NCI-H2107 (cell line): ENCODE measurements at places on chromosomes 1 and 21.
A peak's percentile ranks its signal among the peaks of the same experiment; 100 is the strongest.

DNA sequence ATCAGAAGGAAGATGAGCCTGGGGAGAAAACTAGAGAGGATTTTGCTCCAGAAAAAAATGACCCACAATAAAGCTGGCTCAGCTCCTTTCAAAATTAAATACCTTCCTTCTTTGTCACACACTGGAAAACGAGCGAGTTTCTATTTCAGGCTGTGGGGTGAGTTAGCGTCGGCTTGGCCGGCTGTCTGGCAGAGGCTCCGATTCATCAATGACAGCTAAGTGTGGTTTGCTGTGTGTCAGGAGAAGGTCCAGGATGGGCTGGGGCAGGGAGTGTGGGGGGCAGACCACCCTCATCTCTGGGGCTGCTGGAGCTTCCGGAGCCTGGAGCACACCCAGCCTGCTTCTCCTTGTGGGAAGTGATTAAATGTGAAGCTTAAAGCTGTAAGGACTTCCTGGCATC is 120.2 kb downstream of the ETS2 start:
- DNase-seq: no peak

GRCh38 chr1:40625076-40625475 is 40.4 kb downstream of the RIMS3 start:
- no peak for DNase-seq

DNA sequence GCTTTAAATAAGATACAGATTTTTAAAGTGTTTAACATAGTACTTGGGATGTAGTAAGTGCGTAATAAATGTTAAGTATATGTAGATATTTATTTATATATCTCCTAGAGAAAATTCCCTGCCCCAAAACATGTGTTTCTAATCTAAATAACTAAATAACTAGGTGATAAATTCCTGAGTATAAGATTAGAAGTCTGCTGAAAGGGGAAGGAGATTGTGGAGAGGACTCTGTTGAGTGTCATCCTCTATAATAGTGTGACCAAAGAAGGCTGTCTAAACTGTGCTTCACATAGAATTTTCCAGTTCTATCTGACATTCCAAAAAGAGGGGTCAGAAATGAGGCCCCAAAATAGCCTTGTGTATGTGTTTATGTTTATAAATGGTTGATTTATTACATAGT is 590.5 kb upstream of the ADAMTS5 start:
- DNase-seq: no peak

DNA sequence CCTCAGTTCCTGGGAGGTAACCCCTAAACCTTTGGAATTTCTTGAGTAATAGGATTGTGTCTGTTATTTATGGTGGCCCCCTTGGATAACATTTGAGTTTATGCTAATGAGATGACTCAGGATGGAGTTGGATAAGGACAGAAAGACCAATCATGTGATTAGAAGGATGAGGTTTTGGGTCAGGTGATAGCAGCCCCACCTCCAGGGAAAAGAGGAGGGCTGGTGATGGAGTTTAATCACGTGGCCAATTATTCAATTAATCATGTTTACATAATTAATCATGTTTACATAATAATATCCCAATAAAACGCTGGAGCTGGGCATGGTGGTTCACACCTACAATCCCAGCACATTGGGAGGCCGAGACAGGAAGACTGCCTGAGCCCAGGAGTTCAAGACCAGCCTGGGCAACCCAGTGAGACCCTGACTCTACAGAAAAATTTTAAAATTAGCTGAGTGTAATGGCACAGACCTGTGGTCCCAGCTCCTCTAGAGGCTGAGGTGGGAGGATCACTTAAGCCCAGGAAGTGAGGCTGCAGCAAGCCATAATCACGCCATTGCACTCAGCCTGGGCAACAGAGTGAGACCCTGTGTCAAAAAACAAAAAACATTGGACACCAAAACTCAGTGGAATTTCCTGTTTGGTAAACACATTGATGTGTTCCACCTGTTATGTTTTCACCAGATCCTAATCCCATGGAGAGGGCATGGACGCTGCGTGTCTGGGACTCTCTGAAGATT is 73.3 kb downstream of the NUP210L start:
- DNase-seq: no peak

GRCh38 chr1:8061210-8061609 is 35.1 kb upstream of the ERRFI1 start:
- no peak for DNase-seq

DNA sequence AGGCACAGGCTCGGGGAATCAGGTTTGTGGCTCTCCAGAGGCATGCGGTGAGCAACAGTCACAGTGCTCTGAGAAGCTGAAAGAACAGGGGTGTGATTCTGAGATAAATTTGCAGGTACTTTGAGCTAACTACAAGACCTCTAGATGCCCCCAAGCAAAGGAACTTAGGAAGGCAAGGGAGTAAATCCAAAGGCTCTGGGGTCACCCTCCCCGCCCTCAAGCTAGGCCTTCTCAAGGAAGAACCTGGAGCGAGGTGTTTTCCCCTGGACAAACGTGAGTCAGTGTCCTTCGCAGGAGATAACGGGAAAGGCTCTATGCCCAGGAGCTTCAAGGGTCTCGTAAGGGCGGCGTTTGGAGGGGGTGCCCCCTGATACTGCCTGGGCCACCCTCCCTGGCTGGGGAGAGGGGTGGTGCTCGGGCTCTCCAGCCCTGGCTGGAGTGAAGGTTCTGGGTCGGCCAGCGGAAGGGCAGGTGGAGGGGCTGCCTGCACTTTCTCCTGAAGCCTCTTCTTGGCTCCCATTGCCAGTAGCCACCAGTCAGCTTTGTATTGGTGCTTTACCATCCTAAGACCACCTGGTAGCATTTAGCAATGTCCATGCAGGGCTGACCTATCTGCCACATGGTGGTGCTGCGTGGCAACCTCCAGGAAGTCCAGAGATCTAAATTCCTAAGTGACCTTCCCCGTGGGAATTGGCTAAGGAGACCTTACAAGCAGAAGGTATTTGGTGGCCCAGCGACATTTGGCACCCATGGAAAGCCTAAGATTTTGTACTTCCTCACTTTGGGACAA is 44.0 kb downstream of the GPR161 start:
- DNase-seq: no peak

DNA sequence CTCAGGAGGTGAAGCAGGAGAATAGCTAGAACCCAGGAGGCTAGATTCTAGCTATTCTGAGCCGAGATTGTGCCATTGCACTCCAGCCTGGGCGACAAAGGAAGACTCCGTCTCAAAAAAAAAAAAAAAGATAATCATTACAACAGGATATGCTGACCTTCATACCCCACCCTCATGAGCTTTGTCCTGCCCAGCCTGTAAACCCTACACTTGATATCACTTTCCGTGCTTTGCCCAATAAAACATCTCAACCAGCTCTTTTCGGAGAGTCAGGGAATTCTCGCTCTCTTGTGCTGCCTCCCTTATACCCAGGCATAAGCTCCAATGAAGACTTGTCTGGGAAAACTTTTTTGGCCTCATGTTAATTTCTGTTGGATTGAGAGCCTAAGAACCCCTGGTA is 1.5 kb upstream of the TRNAU1AP start:
- DNase-seq: no peak

DNA sequence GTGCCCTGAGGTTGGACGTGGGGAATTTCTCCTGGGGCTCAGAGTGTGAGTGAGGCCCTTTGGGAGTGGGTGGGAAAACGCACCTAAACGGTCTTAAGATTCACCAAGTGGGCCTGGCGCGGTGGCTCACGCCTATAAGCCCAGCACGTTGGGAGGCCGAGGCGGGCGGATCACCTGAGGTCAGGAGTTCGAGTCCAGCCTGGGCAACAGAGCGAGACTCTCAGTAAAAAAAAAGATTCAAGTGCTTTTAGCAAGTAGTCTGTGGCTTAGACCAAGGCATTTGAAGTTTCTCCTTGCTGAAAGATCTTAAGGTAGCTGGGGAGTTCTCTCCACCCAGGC is 1.4 kb downstream of the RPS8 start:
- no peak for DNase-seq

DNA sequence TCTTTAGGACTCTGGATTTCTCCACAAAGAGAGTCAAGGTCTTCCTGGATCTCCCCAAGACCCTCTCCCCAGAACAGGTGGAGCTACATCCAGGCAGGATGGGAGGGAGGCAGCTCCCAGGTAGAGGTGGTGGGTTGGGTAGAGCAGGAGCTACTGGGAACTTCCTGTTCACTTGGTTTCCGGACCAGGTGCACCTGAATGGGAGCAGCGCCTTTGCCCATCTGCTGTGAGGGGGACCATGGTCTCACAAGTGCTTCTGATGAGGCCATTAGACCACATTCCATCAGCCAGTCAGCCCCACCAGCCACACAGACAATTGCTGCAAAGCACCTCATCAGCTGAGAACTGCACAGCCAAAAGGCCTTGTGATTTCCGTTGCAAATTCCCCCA is 188.8 kb downstream of the MATN1 start:
- no peak for DNase-seq

GRCh38 chr1:161115132-161115711 is 2.6 kb downstream of the PFDN2 start:
- no peak for DNase-seq

GRCh38 chr1:77498918-77499317 is 183.5 kb downstream of the ZZZ3 start:
- no peak for DNase-seq

DNA sequence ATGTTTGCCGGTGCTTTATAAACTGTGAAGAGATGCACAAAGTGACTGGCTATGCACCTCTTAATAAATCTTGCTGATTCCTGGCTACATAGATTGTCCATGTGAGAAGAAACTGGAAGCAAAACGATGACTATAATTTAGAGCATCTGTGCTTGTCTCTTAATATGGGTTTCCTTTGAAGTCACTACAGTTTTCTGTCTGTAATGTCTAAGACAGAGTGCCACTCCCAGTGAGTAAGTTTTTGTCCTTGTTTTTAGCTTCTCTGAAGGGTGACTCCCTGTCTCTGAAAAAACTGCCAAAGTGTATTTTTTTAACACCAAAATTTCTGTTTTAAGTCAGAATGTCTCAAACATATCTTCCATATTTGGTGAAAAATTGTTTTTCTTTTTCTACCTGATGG is 175.1 kb downstream of the FASLG start:
- DNase-seq: no peak

DNA sequence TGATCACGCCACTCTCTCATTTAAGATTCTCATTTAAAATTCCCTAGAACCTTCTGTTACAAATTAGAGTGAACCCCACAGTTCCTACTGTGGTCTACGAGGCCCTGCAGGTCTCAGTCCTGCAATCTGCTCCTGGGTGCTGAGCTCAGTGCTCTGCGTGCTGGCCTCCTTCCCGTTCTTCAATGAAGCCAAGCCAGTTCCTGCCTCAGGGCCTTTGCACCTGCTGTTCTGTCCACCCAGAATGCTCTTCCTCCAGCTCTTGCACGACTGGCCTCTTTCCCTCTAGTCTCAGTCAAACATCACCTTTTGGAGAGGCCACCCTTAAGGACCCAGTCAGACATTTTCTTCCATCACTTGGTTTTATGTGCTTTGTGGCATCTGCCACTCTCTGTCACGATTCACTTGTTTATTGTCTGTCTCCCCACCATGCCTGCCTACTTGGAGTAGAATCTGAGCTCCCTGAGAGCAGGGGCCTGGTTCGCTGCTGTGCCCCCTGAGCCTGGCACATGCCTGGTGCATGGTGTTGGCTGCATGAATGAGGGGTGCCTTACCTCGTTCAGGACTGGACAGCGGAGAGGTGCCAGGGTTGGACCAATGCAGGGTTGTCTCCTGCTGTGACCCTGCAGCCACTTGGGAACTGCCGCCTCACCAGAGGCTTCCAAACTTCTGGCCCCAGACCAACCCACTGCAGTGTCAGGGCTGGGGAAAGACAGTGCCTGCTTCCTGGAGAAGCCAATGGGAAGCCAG is 9.7 kb upstream of the H6PD start:
- no peak for DNase-seq

- peak; percentile 20 for DNase-seq
These were observed 157.0 kb upstream of the GREM2 start for GRCh38 chr1:240768979-240769378.

GRCh38 chr1:4749406-4749805 is 95.0 kb downstream of the AJAP1 start:
- DNase-seq: no peak

GRCh38 chr1:20398744-20399143 is 87.3 kb downstream of the CAMK2N1 start:
- no peak for DNase-seq
